Chondrocyte (in vitro differentiated cells): ENCODE measurements at places on chromosomes 2 and 18. TPM values are rescaled to one million over a fixed set of nuclear protein-coding genes. Genes with fewer than 3 reads are reported as not detected.

Gene DYTN
- not detected in 3 replicates for total RNA-seq

Gene RAB6D
- 0.07 TPM in 1 of 3 replicates, not detected in the others for total RNA-seq

Gene CERKL
- total RNA-seq, result not detected in 3 replicates

Gene RNU2-63P
- 2.7 TPM in 1 of 3 replicates, not detected in the others for total RNA-seq

Gene THUMPD2
- total RNA-seq, result 7.7 to 13.1 TPM (median 8.2 TPM) in 3 replicates

Gene REG1B
- total RNA-seq, result not detected in 3 replicates

Gene TBR1
- total RNA-seq, result not detected in 3 replicates

- DNase-seq, result no peak
Measured at GRCh38 chr2:169819106-169819505, 5.6 kb downstream of the METTL5 start.

- no peak for DNase-seq
Measured at GRCh38 chr2:204842661-204843485, 297.6 kb downstream of the PARD3B start.

DNA sequence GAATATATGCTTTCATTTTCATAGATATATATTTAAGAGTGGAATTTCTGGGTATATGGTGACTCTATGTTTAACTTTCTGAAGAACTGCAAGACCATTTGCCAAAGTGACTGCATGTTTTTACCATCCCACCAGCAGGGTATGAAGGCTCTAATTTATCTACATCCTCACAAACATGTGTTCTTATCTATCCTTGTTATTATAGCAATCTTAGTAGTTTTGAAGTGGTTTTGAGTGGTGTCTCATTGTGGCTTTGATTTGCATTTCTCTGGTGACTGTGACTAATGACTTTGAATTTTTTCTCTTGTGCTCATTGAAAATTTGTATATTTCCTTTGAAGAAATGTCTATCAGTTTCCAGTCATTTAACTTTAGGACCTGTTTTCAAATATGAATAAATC lies 310.2 kb upstream of the NRP2 start:
- DNase-seq, result no peak

DNA sequence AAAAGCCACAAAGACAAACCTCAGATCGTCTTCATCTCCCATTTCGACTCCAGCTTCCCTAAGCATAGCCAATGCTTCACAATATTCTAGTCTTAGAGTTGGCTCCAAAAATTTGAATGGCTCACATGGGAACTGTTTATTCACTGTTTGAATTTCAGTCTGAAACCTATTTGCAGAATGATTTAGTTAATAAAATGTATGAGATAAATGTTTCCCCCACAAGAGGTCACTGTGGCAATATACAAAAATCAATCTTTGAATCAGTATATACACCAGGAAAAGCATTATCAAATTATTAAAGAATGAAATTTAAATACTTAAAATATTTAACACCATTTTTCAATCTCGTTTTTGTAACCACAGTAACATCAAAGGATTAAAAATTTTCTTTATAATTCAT lies 40.0 kb upstream of the MCM6 start:
- no peak for DNase-seq

DNA sequence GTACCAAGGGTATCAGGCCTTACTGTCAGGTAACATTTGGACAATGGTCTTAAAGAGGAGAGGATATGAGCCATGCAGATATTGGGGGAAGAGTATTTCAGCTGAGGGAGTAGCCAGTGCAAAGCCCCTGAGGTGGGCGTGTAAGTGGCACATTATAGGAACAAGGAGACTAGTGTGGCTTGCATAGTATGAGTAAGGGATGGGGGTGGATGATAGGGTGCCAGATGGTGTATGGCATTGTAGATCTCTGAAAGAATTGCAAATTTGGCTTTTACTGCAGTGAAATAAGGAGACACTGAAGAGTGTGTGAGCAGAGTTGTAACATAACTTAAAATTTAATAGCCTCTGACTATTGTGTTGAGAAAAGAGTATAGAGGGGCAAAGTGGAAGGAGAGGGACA lies 244.0 kb downstream of the PDE11A start:
- no peak for DNase-seq

- DNase-seq, result no peak
Measured at GRCh38 chr2:216792222-216793021, 67.4 kb downstream of the TNP1 start.

DNA sequence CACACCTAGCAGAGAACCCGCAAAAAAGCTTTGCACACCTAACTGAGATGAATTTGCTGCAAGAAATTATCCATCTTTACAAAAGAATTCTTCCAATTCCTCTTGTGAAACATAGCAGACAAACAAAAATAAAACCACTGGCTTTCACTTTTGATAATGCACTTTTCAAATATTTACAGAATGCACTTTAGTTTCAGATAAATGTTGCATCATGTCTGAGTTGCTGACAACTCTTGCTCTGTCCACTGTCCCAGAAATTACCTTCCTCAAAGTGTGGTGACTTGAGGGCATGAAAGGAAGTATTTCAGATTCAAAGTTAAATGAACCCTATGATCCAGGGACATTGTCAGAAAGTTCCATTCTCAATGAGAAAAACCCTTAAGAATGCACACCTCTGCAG lies 256.2 kb upstream of the PARD3B start:
- no peak for DNase-seq
